Esophagus muscularis mucosa (tissue), 4 donors: ENCODE measurements at places on chromosomes 7 and 10. TPM values are rescaled to one million over a fixed set of nuclear protein-coding genes. Genes with fewer than 3 reads are reported as not detected.

DNA sequence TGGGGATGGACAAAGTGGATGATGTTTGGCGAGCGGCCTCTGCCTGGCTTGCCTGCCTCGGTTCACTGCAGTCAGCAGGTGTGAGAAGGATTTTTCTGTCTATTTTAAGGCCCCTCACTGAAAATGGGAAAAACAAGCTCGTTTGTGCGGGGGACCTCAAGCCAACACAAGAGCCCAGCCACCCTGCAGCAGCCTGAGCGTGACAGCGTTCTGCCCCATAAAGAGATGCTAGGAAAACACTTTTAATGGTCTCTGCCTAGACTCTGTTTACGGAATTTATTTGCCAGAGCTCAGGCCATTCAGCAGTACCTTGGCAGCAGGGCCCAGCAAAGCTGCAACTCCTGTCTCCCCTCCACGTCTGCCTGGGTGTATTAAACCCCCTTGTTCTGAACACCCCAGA is 131.7 kb downstream of the GRK5 start:
- no peak overlapping the region for H3K4me3 ChIP-seq
- no peak for DNase-seq
- H3K27me3 ChIP-seq = no peaks in the 10 kb centered on the region
- H3K4me1 ChIP-seq = peaks cover 65% of the 10 kb centered on the region

PHYHIPL gene
- total RNA-seq = 1.7 TPM

NUTM2A gene
- 1.7 TPM for total RNA-seq

NPTX2 gene
- 22.4 TPM for total RNA-seq

GRCh38 chr7:149765399-149766121 is 7.8 kb downstream of the ZNF467 start:
- peaks cover 25% of the 10 kb centered on the region for H3K27me3 ChIP-seq
- H3K36me3 ChIP-seq = peaks cover 40% of the 10 kb centered on the region
- H3K4me3 ChIP-seq = no peak overlapping the region
- no peak overlapping the region for H3K27ac ChIP-seq
- H3K4me1 ChIP-seq = no peaks in the 10 kb centered on the region

PCGF6 gene
- 11.9 TPM for total RNA-seq

ZNF777 gene
- total RNA-seq = 17.4 TPM

DNA sequence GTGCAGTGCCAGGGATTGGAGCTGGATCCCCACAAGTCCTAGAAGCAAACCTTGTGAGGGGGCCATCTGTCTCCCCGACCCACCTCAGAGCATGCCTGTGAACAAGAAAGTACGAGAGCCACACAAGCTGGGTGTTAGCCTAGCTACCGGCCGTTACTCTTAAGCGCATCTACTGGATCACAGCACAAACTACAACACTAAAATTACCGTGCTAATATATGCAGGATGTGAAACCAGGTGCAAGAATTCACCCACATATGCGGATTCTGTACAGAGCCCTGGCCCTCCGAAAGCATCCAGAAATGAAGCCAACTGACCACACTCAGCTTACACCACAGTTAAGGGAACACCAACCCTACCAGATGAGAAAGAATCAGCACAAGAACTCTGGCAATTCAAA is 16.0 kb upstream of the PRSS1 start:
- no peaks in the 10 kb centered on the region for H3K27me3 ChIP-seq
- no peaks in the 10 kb centered on the region for H3K4me1 ChIP-seq
- H3K4me3 ChIP-seq = no peak overlapping the region
- no peaks in the 10 kb centered on the region for H3K36me3 ChIP-seq
- no peak for DNase-seq
- H3K27ac ChIP-seq = no peak overlapping the region

GRCh38 chr7:15648461-15648961 is 38.0 kb downstream of the MEOX2 start:
- peaks cover 10% of the 10 kb centered on the region for H3K4me1 ChIP-seq
- H3K27ac ChIP-seq = peak overlapping the region; percentile 38
- H3K27me3 ChIP-seq = no peaks in the 10 kb centered on the region
- no peaks in the 10 kb centered on the region for H3K36me3 ChIP-seq
- no peak for DNase-seq
- no peak overlapping the region for H3K4me3 ChIP-seq

DNA sequence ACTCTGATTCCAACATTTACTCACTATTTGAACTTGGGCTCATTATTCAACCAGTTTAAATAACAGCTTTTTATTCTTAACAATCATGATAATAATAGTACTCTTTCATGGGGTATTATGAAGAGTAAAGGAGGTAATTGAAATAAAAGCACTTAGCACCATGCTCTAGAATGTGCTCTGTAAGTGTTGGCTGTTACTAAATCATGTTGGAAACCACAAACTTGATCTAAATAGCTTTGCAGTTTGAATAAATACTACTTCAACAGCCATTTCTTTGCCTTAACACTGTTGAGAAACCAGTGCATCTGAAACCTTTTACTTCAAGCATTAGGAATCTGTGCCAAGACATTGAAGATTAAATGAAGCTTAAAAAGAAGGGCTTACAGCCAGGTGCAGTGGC is 7.9 kb upstream of the UPF2 start:
- H3K27ac ChIP-seq = no peak overlapping the region
- H3K27me3 ChIP-seq = peaks cover 10% of the 10 kb centered on the region
- DNase-seq = no peak
- H3K36me3 ChIP-seq = no peaks in the 10 kb centered on the region
- no peak overlapping the region for H3K4me3 ChIP-seq
- no peaks in the 10 kb centered on the region for H3K4me1 ChIP-seq

GRCh38 chr7:105776068-105776790 is 100.2 kb downstream of the ATXN7L1 start:
- peak overlapping the region; percentile 52 for H3K27ac ChIP-seq
- H3K4me3 ChIP-seq = no peak overlapping the region
- H3K4me1 ChIP-seq = peaks cover 41% of the 10 kb centered on the region
- no peak for DNase-seq

ASB13 gene
- 24.0 TPM for total RNA-seq

- H3K27ac ChIP-seq = no peak overlapping the region
- H3K4me3 ChIP-seq = no peak overlapping the region
- DNase-seq = no peak
- no peaks in the 10 kb centered on the region for H3K36me3 ChIP-seq
- no peaks in the 10 kb centered on the region for H3K27me3 ChIP-seq
- H3K4me1 ChIP-seq = no peaks in the 10 kb centered on the region
Observed at GRCh38 chr7:38060637-38061036, 117.4 kb upstream of the STARD3NL start.

ZNF775 gene
- total RNA-seq = 6.6 TPM

- peaks cover 98% of the 10 kb centered on the region for H3K27me3 ChIP-seq
- H3K27ac ChIP-seq = no peak overlapping the region
- no peak for DNase-seq
- H3K4me3 ChIP-seq = no peak overlapping the region
- H3K4me1 ChIP-seq = peaks cover 5% of the 10 kb centered on the region
- H3K36me3 ChIP-seq = no peaks in the 10 kb centered on the region
Observed at GRCh38 chr7:156994417-156994816, 16.0 kb downstream of the MNX1 start.

GRCh38 chr10:67242528-67242927 is 316.7 kb downstream of the LRRTM3 start:
- no peaks in the 10 kb centered on the region for H3K36me3 ChIP-seq
- no peaks in the 10 kb centered on the region for H3K27me3 ChIP-seq
- no peak for DNase-seq
- no peaks in the 10 kb centered on the region for H3K4me1 ChIP-seq

PRLHR gene
- 3.0 TPM for total RNA-seq

DNA sequence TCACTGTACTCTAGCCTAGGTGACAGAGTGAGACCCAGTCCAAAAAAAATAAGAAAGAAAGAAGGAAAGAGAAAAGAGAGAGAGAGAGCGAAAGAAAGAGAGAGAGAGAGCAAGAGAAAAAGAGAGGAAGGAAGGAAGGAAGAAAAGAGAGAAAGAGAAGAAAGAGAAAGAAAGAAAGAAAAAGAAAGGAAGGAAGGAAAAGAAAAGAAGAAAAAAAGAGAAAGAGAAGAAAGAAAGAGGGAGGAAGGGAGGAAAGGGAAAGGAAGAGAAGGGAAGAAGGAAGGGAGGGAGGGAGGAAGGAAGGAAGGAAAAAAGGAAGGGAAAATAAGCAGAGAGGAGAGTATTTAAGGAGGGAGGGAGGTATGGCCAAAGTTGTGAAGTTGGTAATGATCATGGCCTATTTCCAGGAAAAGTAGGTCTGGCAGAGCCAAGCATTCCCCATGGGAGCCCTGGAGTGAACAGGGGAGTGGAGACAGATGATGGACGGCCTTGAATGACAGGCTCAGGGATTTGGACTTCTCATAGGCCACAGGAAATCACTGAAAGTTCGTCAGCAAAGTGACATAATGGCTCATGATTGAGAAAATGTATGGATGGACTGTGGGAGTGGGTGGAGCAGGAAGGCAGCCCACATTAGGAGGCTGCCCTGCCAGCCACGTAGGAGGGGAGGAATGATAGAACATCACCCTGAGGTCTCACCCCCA is 44.8 kb upstream of the CUX1 start:
- peaks cover 36% of the 10 kb centered on the region for H3K27me3 ChIP-seq
- no peaks in the 10 kb centered on the region for H3K36me3 ChIP-seq
- no peak overlapping the region for H3K4me3 ChIP-seq
- no peak overlapping the region for H3K27ac ChIP-seq
- no peak for DNase-seq

DNA sequence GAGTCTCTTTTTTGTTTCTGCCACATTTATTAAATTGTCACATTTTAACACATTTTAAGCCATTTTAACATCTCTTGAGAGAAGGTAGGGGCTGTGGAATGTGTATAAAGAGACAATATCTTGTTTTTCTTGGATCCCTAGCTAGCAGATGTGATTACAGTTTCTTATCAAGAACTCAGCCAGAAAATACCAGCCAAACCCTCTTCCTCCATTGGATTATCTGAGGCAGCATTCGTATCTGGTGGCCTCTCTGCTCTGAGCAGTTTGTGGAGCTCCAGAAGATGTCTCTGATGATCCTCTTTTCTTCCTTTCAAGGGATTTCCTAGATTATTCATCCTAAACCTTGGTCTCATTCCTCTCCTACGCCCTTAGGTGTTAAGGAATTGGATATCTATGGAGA is 35.3 kb upstream of the PFKFB3 start:
- no peak for DNase-seq
- H3K27me3 ChIP-seq = no peaks in the 10 kb centered on the region
- H3K36me3 ChIP-seq = peaks cover 13% of the 10 kb centered on the region
- H3K27ac ChIP-seq = no peak overlapping the region
- H3K4me1 ChIP-seq = peaks cover 79% of the 10 kb centered on the region
- no peak overlapping the region for H3K4me3 ChIP-seq

DNA sequence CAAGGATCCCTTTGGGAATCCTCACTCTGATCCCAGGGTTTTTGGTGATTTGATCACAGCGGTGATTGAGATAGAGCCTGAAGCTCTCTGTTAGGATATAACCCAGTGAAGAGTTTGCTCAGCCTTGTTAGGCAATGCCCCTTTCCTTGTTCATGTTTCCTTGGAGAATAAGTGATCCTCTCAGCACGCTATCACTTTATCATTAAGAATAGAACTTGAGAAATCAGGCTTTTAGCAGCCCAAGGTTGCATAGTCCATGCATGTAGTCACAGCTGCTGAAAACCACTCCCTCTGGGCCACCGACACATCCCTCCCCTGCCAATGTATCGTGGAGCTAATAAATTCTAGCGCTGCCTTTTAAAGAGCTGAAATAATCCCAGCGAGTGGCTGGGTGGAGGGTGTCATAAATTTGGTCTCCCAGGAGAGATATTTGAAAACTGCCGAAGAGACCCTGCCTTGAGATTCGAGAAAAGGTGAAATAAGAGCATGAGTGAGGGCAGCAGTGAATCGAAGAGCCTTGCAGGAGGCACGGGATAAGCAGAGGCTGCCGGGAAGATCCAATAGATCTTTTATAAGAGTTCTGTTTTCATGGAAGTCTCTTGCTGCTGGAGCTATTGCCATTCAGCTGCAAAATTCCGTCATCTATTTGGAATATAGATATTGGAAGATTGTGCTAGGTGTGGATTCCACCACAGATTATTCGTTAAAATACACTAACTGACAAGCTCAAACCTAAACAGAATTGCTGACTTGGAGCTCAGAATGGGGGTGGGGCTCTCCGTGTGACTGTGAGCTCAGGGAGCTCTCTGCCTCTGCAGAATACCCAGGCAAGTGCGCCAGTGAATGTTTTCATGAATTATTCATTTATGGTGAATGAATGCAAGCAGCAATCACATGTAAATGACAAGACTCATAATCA is 249.8 kb downstream of the TRIL start:
- no peak for DNase-seq
- peaks cover 32% of the 10 kb centered on the region for H3K4me1 ChIP-seq
- H3K4me3 ChIP-seq = peak overlapping the region; percentile 30

HACD1 gene
- total RNA-seq = 71.4 TPM

- no peaks in the 10 kb centered on the region for H3K4me1 ChIP-seq
- H3K27me3 ChIP-seq = no peaks in the 10 kb centered on the region
- no peak overlapping the region for H3K4me3 ChIP-seq
- no peaks in the 10 kb centered on the region for H3K36me3 ChIP-seq
- no peak overlapping the region for H3K27ac ChIP-seq
Observed at GRCh38 chr7:117688126-117688525, 185.1 kb downstream of the CTTNBP2 start.

- DNase-seq = no peak
- peak overlapping the region; percentile 97 for H3K27ac ChIP-seq
- no peaks in the 10 kb centered on the region for H3K27me3 ChIP-seq
- H3K36me3 ChIP-seq = no peaks in the 10 kb centered on the region
- H3K4me3 ChIP-seq = no peak overlapping the region
Observed at GRCh38 chr10:72245949-72246525, 27.7 kb upstream of the DDIT4 start.
